ENCODE measurements at places on chromosomes 7 and 10.
A peak's percentile ranks its signal among the peaks of the same experiment; 100 is the strongest.

DNA sequence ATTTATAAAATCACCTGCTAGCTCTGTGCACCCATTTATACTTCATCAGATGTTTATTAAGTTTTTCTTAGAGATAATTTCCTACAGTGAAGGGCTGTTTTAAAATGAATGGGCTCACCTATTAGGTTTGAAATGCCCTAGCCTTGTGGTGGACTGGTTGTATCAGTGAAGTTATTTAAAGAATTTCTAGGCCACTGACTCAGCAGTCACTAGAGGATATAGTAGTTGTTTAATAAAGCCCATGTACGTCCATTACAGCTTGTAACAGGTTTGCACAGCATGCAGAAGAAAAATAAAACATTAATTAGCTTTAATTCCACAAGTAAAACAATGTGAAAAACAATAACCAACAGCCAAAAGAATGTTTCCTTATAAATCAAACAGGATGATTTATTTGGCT is 128.0 kb downstream of the RSU1 start:
- DNase-seq = no peak

GRCh38 chr7:66845379-66846095 is 75.5 kb upstream of the TMEM248 start:
- DNase-seq = no peak

- DNase-seq = no peak
These were observed 19.1 kb downstream of the MCMBP start for GRCh38 chr10:119853574-119853973.

DNA sequence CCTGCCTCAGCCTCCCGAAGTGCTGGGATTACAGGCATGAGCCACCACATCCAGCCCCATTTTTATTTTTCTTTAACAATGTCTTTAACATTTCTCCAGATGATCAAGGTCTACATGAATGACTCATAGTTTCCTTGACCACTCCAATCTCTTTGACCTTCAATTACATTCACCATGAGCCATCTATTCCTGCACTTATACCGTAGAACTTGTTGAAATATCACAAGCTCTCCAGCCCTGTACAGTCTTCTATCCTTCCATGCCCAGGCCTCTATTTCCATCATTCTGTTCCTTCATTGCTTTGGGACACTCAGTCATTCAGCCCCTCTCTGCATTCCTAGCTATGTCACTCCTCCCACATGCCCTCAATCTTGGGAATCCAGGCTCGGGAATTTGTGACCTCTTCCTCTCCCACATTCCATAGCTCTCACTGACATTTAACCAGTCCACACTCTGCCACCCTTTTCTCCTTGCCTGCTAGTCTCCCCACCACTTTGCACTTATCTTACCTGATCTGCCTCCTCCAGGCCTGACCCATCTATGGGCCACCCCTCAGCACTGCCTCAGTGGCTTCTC is 151.8 kb upstream of the STK17A start:
- no peak for DNase-seq

DNA sequence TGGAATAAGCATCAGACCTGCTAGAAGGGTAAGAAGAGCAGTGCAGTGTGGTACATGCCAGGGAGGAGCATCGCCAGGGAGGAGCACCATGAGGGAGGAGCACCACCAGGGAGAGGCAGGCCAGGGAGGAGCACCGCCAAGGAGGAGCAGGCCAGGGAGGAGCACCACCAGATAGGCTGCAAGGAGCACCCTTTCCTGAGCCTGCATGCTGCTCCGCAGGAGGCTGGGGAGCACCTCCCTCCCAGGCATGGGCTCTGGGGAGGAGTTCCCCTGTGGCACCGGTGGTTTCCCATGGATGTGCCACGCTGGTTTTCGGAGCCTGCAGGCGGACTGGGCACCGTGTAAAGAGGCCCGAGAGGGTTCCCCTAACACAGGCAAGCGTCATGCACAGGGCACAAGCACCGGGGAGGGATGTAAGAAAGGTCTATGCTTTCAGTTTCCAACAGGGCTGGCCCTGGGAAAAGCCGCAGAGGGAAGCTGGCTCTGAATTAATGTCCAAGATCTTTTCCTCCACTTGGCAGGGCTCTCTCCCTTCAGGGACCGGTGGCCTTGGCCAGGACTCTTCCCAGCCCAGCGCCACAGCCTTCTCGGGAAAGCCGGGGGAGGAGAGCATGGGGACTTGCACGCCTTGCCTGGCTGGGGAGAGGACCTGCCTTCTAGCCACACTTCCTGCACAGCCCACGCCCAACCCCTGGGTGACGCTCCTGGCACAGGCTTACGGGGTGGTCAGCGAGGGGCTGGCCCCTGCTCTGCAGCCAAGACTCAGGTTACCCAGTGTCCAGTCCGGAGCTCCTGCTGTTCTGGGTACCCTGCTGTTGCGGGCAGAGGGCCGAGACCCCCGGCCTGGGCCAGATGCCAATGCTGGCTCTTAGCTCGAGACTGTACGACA is 11.5 kb upstream of the GPER1 start:
- peak; percentile 32 for DNase-seq

GRCh38 chr10:71995887-71996575 is 31.8 kb downstream of the CHST3 start:
- DNase-seq = no peak

DNA sequence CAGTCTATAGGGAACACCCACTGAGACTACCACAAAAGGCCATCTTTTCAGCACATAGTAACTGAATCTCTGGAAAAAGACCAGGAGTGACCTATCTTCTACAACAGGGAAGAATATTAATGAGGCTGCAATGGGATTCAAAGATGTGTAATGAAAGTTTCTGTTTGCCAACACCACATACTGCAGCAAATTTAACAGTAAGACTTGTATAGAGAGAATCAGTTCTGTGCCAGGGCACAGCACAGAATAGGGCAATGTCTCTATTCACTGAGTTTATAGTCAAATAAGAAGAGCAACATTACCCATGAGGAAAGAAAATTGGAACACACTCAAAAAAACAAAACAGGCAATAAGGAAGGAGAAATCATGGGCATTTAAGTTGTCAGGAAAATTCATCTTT is 91.4 kb upstream of the PTN start:
- DNase-seq = no peak

- no peak for DNase-seq
These were observed 843.5 kb downstream of the LRMDA start for GRCh38 chr10:76274933-76275332.

- DNase-seq = no peak
These were observed 3.1 kb upstream of the HILPDA start for GRCh38 chr7:128452552-128452951.

- DNase-seq = no peak
These were observed 61.3 kb downstream of the KIAA1549 start for GRCh38 chr7:138919911-138920310.

GRCh38 chr10:102758240-102758932 is 14.6 kb downstream of the WBP1L start:
- DNase-seq = no peak

DNA sequence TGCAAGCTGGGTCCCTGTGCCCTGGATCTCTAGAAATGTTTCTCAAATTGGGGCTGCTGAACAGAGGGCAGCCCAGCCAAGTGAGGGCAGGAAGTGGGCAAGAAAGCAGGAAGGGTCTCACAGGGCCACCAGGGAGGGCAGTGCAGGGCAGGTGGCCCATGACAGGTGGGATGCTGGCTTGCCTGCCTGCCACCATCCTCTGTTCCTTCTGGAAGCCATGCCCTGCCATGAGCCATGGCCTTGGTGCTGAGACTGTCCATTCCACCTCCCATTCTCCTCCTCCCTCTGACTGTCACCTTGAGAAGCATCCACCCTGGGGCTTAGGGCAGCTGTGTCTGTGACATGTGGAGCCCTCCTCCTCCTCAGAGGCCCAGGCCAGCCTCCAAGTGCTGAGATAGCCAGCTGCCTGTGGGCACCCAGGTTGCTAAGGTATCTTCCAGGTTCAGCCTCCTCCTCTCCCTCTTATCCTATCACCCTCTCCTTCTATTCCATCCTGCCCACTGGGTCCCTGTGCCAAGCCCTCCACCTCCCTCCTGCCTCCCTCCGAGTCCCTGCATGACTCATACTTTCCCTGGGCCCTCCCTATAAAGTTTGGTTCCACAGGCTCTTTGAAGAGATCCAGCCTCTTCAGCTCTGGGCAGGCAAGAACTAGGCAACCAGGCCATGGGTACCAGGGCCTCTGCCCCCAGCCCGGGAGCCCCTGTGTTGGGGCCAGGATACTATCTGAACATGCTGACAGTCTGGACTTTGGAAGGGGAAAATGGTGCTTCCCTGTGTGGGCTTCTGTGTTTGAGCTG is 1.3 kb downstream of the VSIR start:
- peak; percentile 83 for DNase-seq

DNA sequence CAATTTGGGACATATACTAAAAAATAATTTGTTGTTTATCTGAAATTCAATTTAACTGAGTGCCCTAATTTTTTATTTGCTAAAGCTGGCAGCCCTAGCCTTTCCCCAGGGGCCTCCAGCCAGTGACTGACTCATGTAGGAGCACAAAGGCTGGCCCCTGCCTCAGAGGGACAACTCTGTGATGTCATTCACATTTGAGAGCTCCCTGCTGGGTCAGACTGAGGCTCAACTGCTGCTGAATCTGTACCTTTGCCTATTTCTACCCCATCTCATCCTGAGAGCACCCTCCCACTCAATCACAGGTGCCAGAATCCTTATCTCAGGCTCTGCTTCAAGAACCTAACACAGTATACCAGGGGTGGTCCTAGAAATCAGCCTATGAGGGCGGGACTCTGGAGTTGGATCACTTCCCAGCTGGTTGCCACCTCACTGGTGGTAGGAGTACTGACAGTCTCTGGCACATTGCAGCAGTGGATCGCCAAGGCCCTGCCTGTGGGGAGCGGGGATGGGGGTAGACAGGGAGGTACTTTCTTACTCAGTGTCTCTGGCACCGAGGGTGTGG is 11.6 kb downstream of the GCK start:
- DNase-seq = peak; percentile 79

- DNase-seq = peak; percentile 62
These were observed 141.4 kb downstream of the GRID1 start for GRCh38 chr10:86225103-86225782.

- no peak for DNase-seq
These were observed 427.8 kb upstream of the ZMIZ1 start for GRCh38 chr10:78640796-78641636.
